ENCODE measurements at places on chromosomes 7 and 10.
A peak's percentile ranks its signal among the peaks of the same experiment; 100 is the strongest.

GRCh38 chr10:124650820-124651401 lies 93.3 kb downstream of the FAM53B start:
- DNase-seq: no peak

GRCh38 chr7:44044315-44045225 lies at the start of gene DBNL:
DBNL (plus strand) TSS chr7:44044702; CDS start chr7:44044738, 36 bp downstream.
- DNase-seq: peak; percentile 75

GRCh38 chr7:8201846-8202441 lies 60.0 kb downstream of the ICA1 start:
- no peak for DNase-seq

GRCh38 chr10:27890971-27891370 lies 107.9 kb downstream of the ODAD2 start:
- DNase-seq: no peak
